Skeletal muscle tissue (tissue), 5 donors: ENCODE measurements at places on chromosomes 7 and 10. TPM values are rescaled to one million over a fixed set of nuclear protein-coding genes. Genes with fewer than 3 reads are reported as not detected.

The MYO3A gene
- total RNA-seq, result 1.0 TPM

The CAMK1D gene
- 2.1 TPM for total RNA-seq

The PAPOLB gene
- under 0.01 TPM for total RNA-seq

The BTBD16 gene
- not detected for total RNA-seq

The CDK14 gene
- total RNA-seq, result 25.1 TPM

The ZEB1 gene
- total RNA-seq, result 67.3 TPM

The IL2RA gene
- total RNA-seq, result not detected

The ELN gene
- 107 TPM for total RNA-seq

The FBXL13 gene
- total RNA-seq, result 3.7 TPM

The CAMK2B gene
- total RNA-seq, result 4.7 TPM

The CLEC5A gene
- total RNA-seq, result 0.52 TPM

The TYW1B gene
- total RNA-seq, result 6.8 TPM

The VWC2 gene
- total RNA-seq, result under 0.01 TPM

The AKR1D1 gene
- total RNA-seq, result not detected

The INTS15 gene
- total RNA-seq, result 10.4 TPM

The CYP3A7 gene
- 0.52 TPM for total RNA-seq

The TDRD1 gene
- 0.52 TPM for total RNA-seq

The GDF2 gene
- not detected for total RNA-seq

The SEC31B gene
- 2.6 TPM for total RNA-seq

The FRMD4A gene
- total RNA-seq, result 19.3 TPM

The AGAP5 gene
- total RNA-seq, result 4.7 TPM

The WNT8B gene
- not detected for total RNA-seq

The NUTM2E gene
- not detected for total RNA-seq

The NACAD gene
- 1.0 TPM for total RNA-seq

The TMEM236 gene
- total RNA-seq, result under 0.01 TPM

The CTAGE6 gene
- total RNA-seq, result 2.1 TPM

The UNCX gene
- not detected for total RNA-seq

The TMEM270 gene
- not detected for total RNA-seq

The NPTX2 gene
- 3.1 TPM for total RNA-seq

The WDR37 gene
- 12.5 TPM for total RNA-seq

The CPA2 gene
- 0.52 TPM for total RNA-seq

The TFPI2 gene
- 1.0 TPM for total RNA-seq

The FKBP6 gene
- under 0.01 TPM for total RNA-seq

The STRIP2 gene
- total RNA-seq, result 5.2 TPM
